ENCODE measurements at places on chromosomes 7 and 10. TPM values are rescaled to one million over a fixed set of nuclear protein-coding genes. Genes with fewer than 3 reads are reported as not detected.

IKZF1 gene
- total RNA-seq: 2.3 TPM

FZD1 gene
- 10.0 TPM for total RNA-seq

SEPTIN14 gene
- total RNA-seq: not detected

INMT gene
- 0.16 TPM for total RNA-seq

Measured in occipital lobe (tissue), 3 donors.